GM04503 (cell line): ENCODE measurements at places on chromosomes 13 and 19.

DNA sequence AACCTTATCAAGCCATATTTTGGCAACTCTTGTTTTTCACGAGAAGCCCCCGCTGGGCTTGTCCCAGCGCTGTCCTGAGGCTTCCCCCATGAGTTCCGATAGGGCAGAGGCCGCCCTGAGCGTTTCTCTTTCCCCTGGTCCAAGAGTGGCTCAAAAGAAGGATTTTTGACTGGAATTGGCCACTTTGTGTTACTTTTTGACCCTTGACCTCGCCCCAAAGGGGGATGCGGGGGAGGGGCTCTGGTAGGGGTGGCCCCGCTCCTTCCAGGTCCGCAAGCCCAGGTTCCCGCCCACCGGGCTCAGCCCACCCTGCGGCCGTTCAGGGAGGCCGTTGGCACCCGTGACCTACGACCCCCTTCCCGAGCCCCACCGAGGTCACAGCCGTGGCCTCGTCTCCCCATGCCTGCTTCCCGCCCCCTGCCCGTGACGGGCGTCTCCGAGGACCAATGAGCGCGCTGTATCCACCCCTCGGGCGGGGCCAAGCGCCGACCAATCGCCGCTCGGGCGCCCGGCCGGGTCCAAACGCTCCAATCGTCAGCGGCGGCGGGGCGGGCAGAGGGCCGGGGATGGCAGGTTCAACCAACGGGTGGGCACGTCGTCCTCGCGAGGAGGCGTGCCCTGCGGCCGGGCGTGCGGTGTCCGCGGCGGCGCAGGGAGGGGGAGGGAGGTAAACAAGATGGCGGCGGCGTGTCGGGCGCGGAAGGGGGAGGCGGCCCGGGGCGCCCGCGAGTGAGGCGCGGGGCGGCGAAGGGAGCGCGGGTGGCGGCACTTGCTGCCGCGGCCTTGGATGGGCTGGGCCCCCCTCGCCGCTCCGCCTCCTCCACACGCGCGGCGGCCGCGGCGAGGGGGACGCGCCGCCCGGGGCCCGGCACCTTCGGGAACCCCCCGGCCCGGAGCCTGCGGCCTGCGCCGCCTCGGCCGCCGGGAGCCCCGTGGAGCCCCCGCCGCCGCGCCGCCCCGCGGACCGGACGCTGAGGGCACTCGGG is at the start of gene STK11:
STK11 (plus strand) TSS at position 665 of the 986 bp plus-strand sequence. CDS start 1,136 bp downstream, outside the sequence.
- DNase-seq: peak; percentile 68

- no peak for DNase-seq
Observed at GRCh38 chr19:10701955-10702525, 801 bp downstream of the QTRT1 start.

- DNase-seq: no peak
Observed at GRCh38 chr19:46115396-46116106, 8.9 kb downstream of the IGFL3 start.

GRCh38 chr13:79462895-79463294 is 18.1 kb upstream of the NDFIP2 start:
- no peak for DNase-seq

DNA sequence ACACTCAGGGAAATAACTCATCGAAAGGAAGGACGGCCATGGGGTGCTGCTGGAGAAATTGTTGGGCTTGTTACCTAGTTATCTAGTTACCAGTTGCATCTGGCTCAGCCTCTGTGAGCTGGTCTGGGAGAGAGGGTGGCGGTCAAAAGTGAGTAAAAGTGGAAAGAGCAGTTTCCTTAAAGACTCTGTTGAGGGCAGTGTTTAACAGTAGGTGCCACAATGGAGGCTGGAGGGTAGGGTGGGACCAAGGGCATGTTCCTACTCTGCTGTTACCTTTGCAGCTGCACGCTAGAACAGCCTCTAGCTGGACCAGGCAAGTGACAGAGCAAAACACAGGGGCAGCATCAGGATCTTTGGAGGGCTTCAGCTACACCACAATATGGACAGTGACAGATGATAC is 228.8 kb upstream of the STARD13 start:
- no peak for DNase-seq

DNA sequence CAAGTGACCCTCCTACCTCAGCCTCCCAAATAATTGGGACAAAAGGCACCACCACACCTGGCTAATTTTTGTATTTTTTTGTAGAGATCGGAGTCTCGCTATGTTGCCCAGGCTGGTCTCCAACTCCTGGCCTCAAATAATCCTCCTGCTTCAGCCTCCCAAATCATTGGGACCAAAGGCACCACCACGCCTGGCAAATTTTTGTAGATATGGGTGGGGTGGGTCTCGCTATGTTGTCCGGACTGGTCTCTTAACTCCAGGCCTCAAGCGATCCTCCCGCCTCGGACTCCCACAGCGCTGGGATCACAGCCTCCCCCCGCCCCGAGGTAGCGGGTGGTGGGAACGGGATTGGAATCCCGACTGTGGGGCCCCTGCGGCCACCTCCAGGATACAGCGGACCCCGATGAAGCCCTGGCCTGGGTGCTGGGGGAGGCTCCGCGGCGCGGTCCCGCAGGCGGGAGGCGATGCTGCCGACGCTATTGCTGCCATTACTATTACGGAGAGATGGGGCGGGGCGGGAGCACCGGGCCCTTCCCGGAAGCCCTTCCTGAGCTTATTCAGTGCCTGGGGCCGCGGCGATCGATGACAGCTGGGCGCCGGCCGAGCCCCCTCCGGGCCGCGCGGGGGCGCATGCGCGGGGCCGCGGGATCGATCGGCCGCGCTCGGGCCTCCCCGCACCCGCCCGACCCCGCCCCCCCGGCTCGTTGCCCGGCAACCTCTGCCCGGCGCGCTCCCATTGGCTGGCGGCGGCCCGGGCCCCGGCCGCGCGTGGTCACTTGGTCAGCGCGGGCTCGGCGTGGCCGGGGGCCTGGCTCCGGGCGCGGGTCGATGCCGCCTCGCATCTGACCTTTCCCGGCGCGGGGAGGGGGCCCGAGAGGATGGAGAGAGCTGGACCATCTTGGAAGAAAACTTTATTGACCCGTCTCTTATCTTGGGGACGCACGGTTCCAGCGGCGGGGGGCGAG is 27.9 kb upstream of the ONECUT3 start:
- DNase-seq: no peak

GRCh38 chr19:52343548-52343947 is 7.5 kb downstream of the ZNF610 start:
- DNase-seq: no peak

- DNase-seq: no peak
Observed at GRCh38 chr13:28408235-28408848, 86.6 kb downstream of the FLT1 start.

DNA sequence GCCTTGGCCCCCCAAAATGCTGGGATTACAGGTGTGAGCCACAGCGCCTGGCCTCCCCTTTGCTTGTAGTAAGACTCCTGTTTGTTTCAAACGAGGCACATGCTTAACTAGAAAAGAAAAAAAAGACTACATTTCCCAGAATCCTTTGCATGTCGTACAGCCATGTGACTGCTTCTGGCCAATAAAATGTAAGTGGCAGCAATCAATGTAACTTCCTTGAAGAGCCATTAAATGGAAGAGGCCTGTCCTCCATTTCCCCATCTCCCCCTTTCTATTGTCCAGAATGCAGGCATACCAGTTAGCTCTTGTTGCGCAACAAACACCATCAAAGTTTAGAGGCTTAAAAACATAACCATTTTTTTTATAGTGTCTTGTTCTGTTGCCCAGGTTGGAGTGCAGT is 10.4 kb upstream of the GPR32 start:
- no peak for DNase-seq

- DNase-seq: no peak
Observed at GRCh38 chr13:48144413-48145035, 49.6 kb upstream of the MED4 start.

GRCh38 chr13:97434397-97435201 is 630 bp downstream of the RAP2A start:
- no peak for DNase-seq

DNA sequence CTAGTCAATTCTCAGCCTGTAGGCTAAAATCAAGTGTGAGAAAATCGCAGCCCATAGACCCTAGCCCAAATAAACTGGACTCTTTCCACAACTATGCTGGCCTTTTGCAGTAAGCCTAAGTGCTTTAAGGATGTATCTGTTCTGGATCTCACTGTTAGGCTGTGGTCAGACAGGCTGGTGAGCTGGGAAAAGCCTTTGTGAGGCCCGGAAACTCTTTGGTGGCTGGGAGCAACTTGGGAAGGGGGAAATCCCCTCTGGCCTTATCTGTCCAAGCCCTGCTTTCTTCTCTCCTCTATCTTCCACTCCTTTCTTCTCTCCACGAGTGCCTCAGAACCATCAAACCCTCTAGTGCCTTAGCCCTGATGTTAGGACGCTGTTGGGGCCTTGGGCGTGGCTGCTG is 135.4 kb downstream of the LACC1 start:
- no peak for DNase-seq

- DNase-seq: no peak
Observed at GRCh38 chr19:33329736-33330135, 27.4 kb upstream of the CEBPA start.

DNA sequence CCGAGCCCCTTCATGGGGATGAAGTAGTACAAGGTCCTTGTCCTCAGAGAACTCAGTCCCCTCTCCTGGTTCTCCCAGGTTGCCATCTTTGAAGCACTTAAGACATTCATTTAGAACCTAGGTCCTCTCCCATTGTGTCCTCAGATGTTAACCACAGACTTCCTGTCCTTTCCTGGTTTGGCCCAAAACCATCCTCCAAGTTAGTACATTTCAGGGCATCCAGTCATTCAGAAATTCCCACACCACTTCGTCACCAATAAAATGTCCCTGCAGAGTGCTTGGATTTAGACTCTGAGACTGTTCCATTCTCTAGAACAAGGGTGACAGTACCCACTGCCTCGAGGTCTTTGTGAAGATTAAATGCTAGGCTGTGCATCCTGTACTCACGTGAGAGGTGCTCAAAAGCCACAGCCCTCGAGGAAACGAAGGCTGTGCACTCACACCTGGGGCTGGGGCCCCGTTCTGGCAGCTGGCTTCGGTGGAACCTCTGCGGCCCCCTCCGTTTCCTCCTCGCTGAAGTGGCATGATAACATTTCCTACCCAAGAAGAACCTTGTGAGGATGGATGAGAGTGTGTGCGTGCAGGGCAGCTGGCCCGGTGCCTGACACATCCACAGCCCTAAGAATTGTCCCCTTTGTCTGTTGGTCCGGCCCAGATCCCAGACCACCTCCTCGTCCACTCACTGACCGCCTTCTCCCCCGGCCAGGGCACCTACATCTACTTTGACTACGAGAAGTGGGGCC is 4.7 kb downstream of the LENG1 start:
- DNase-seq: peak; percentile 72

GRCh38 chr19:49533551-49534488 is 6.0 kb downstream of the RCN3 start:
- DNase-seq: no peak

- no peak for DNase-seq
Observed at GRCh38 chr19:30163663-30164062, 208.5 kb upstream of the ZNF536 start.

DNA sequence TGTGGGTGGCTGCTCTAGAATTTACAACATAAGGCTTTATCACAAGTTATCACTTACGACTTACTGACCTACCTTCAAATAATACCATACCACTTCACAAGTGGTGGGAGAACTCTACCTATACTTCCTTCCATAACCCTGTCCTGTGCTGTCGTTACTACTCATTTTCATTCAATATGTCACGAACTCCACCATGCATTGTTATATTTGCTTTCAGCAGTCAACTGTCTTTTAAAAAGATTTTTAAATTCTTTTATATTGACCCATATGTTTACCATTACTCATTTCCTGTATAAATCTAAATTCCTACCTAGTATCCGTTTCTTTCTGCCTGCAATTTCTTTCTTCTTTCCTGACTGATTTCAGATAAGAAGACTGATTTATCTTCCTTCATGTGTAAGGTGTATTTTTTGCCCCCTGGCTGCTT is 200.0 kb downstream of the KLF12 start:
- no peak for DNase-seq

GRCh38 chr13:34847766-34848165 is 94.3 kb upstream of the NBEA start:
- no peak for DNase-seq

- no peak for DNase-seq
Observed at GRCh38 chr13:54884682-54885081, 1856.1 kb downstream of the OLFM4 start.

GRCh38 chr19:50796128-50796633 is 6.0 kb downstream of the ACP4 start:
- DNase-seq: no peak

- DNase-seq: no peak
Observed at GRCh38 chr13:70253411-70253810, 145.2 kb upstream of the KLHL1 start.

- no peak for DNase-seq
Observed at GRCh38 chr19:28213470-28214082, 999.4 kb downstream of the UQCRFS1 start.
